ENCODE measurements at places on chromosomes 4 and X.

DNA sequence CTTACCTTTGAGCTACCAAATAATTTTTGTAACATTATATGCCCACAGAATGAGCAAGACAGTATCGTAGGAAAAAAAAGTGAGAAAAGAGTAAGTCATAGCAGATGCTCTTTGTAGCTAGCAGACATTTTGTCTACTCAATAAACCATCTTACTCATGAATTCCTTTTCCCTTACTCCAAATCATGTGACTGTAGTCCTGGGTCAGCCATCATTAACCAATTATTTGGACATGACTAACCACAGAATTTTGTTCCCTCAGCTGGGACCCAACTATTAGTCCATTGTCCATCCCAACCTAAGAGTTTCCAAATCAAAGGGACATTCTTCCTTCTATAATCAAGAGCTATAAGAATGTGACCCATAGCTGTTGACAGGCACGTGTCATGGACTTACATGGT lies 11.4 kb downstream of the UBE2D3 start:
- peak; percentile 77 for DNase-seq

DNA sequence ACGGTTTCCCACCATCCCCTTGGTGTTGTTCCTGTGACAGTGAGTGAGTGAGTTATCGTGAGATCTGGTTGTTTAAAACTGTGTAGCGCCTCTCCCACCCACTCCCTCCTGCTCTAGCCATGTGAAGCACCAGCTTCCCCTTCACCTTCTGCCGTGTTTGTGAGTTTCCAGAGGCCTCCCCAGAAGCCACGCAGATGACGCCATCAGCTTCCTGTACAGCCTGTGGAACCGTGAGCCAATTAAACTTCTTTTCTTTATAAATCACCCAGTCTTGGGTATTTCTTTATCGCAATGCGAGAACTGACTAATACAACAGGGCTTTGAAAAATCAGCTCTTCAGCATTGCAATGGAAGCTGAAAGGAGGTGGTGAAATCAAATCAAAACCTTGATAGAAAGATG lies 50.0 kb downstream of the FGFBP1 start:
- no peak for DNase-seq

GRCh38 chr4:68369142-68369805 lies 19.4 kb upstream of the YTHDC1 start:
- peak; percentile 87 for DNase-seq

GRCh38 chr4:151242305-151242704 lies 34.7 kb upstream of the PRSS48 start:
- no peak for DNase-seq

- DNase-seq, result no peak
Observed at GRCh38 chrX:123923211-123923610, 38.3 kb upstream of the STAG2 start.

- DNase-seq, result no peak
Observed at GRCh38 chrX:39157796-39158195, 356.5 kb downstream of the MID1IP1 start.

DNA sequence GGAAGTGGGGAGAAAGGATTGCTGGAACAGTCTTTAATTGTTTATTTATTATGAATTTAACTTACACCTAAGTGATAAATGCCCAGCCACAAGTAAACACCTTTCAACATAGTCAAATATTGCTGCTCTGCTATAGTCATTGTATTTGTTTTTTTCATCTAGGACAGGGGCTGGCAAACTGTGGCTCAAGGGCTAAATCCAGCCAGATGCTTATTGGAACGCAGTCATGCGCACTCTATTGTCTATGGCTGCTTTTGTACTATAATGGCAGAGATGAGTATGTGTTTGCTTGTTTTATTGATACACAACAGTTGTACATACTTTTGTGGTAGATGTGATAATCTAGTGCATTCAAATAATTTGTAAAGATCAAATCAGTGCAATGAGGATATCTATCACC lies 95.3 kb downstream of the ZAR1 start:
- DNase-seq, result no peak

DNA sequence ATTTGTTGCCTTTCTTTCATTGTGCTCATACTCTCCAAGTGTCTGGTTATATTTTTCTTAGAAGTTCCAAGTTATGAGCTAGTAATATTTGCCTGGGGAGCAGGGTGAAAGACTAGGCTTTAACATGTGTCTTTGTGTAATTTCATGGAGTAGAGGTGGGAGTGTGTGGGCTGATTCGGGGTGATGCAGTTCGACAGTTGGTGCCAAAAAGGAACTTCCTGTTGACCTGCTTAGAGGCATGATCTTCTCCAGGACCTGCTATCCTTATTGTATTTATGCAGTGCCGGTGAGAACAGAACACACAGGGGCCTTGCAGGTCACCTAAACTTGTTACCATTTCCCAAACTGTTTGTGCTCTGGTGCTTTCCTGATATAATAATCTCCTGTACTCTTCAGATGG lies 21.2 kb downstream of the USP53 start:
- no peak for DNase-seq

DNA sequence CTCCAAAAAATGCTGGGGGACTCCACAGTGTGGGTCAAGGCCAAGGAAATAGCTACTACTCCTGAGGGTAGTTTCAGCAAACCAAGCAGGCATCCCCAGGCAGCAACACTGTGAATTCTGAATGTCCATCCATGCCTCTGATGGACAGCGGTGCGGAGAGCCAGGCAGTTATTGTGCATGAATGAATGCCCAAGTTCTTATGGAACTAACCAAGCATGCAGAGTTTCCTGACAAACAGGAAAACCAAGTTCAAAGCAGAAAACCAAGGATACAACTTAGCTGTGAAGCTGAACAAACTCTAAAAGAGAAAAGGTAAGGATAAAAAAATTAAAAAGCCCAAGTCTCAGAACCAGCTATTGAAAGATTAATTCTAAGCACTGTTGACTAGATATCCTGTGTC lies 642.6 kb upstream of the HS3ST1 start:
- DNase-seq, result no peak

GRCh38 chrX:46573892-46574773 lies 568 bp downstream of the CHST7 start:
- DNase-seq, result no peak

- no peak for DNase-seq
Observed at GRCh38 chrX:1388651-1389050, 3.3 kb downstream of the SLC25A6 start.

GRCh38 chrX:132795181-132795580 lies 163.2 kb downstream of the HS6ST2 start:
- DNase-seq, result no peak

DNA sequence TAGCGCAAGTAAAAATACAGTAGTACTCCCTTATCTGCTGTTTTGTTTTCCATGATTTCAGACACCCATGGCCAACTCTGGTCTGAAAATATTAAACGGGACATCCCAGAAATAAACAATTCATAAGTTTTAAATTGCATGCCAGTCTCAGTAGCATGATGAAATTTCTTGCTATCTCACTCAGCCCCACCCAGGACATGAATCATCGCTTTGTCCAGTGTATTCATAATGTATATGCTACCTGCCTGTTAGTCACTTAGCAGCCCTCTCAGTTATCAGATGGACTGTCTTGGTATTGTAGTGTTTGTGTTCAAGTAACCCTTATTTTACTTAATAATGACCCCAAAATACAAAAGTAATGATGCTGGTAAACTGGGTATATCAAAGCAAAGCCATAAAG lies 158.2 kb upstream of the DDIT4L start:
- DNase-seq, result no peak

- no peak for DNase-seq
Observed at GRCh38 chr4:94934201-94934600, 176.4 kb downstream of the BMPR1B start.

DNA sequence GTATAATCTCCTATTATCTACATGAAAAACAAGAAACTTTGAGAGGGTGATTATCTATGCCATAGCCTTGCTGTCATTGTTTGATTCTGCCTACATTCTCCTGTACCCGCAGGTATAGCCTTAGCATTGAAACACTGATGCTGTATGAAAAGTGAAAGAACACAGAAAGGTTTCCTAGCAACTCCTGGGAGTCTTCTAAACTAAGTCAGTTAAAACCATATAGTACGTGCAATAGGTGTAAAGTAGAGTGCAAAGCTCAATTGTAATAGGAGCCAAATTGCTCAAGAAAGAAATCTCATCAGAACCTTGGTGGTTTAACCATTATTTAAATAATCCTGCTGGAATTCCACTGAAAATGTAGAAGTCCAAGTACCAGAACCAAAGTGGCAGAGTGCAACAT lies 489.7 kb downstream of the PCDH10 start:
- no peak for DNase-seq

GRCh38 chr4:68655764-68656444 lies 14.5 kb downstream of the UGT2B15 start:
- DNase-seq, result peak; percentile 31

- no peak for DNase-seq
Observed at GRCh38 chr4:16859031-16859430, 39.4 kb downstream of the LDB2 start.

Data from epithelial cell of proximal tubule (primary cell).